ENCODE measurements at places on chromosomes 12 and 14.

GRCh38 chr14:72222046-72222445 is 289.8 kb downstream of the RGS6 start:
- DNase-seq: no peak

DNA sequence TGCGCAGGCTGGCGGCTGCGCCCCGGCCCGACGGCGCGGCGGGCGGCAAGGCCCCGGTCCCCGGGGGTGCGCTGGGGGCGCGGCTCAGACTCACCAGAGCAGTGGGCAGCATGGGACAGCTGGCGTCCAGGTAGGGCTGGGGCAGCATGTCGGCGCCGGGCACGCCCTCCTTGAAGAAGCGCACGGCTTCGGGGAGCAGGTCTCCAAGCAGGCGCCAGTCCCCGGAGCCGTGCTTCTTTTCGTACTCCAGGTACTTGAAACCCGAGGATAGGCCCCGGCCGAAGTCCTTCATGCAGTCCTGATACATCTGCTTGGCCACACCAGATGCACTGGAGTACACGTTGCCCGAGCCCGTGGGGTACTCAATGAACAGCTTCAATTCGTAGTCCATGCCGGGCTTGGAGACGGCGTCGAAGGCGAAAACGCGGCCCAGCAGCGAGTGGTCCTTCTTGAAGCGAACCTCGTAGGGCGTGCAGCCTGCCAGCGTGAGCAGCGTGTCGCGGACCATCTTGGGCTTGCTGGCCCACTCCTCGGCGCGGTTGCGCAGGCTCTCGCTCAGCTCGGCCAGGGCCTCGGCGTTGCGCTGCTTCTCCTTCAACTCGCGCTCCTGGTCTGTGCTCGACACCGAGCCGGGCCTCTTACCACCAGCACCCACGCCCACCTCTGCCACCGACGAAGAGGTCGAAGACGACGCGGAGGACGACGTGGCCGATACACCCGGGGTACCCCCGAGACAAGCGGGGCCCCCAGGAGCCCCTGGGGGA is 2.2 kb downstream of the IRF2BPL start:
- DNase-seq: no peak

DNA sequence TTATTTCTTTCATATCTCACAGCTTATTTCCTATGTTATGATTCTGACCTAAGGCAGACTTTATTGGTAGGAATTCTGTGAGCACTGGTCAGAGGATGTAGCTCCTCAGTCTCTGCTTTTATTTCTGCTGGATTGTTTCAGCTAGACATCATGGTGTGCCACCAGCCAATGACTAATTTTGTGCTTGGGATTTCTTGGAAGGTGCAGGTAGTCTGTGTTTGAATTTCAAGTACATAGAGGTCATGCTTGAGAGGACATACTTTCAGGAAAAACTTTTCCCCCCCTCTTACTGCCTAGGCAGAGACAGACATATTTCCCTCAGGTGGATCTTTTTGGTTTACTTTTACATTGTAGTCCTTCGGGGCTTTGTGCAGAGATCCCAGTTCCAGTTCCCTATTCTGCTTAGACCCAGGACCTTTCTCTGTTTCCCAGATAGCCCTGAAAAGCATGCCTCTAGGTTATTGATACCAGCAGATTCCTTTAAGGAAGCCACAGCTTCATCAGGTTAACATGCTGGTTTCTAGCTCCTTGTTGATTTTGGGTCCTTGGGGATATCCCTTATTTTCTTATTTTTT is 28.6 kb downstream of the BRMS1L start:
- DNase-seq: no peak

- no peak for DNase-seq
Observed at GRCh38 chr12:94114166-94114565, 34.2 kb upstream of the PLXNC1 start.

- DNase-seq: no peak
Observed at GRCh38 chr14:38430522-38430921, 174.6 kb upstream of the CLEC14A start.

DNA sequence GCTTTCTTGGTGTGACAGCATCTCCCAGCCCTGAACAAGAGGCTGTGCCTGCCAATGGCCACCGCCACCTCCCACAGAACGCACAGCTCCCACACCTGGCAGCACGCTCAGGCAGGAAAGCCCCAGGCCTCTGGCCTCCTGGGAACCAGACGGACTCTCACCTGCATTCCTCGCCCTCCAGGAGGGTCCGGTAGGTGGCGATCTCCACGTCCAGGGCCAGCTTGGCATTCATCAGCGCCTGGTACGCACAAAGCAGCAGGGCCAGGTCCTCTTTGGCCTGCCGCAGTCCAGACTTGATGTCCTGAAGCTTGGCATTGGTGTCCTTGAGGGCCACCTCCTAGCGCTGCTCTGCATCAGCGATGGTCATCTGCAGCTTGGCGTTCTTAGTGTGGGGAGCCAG is 12.1 kb upstream of the KRT77 start:
- no peak for DNase-seq

GRCh38 chr12:1977588-1977987 is 26.7 kb downstream of the DCP1B start:
- DNase-seq: no peak

DNA sequence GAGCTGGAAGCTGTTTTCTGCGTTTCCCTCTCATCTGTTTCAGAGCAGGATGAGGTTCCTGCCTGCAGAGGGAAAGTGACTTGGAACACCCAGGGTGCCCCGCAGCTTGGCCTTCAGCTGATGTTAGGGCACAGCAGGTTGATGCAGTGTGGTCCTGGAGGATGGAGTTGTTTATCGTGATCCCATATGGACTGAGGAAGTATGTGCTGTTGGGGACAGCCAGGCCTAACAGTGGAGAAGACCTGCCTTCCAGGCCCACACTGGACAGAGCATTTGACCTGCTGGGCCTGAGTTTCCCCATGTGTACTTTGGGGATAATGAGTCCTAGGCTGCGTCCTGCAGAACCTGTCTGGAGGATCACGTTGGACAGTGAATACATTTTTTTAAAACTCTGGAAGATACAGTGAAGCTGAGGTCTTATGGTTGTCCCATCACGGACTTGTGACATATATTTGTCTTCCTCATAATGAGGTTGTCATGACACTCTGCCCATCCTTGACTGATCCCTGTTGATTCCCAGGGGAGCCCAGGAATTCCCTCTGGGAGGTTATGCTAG is 12.8 kb downstream of the SERPINA1 start:
- DNase-seq: no peak

GRCh38 chr12:23221066-23221465 is 596.1 kb downstream of the ETNK1 start:
- no peak for DNase-seq

DNA sequence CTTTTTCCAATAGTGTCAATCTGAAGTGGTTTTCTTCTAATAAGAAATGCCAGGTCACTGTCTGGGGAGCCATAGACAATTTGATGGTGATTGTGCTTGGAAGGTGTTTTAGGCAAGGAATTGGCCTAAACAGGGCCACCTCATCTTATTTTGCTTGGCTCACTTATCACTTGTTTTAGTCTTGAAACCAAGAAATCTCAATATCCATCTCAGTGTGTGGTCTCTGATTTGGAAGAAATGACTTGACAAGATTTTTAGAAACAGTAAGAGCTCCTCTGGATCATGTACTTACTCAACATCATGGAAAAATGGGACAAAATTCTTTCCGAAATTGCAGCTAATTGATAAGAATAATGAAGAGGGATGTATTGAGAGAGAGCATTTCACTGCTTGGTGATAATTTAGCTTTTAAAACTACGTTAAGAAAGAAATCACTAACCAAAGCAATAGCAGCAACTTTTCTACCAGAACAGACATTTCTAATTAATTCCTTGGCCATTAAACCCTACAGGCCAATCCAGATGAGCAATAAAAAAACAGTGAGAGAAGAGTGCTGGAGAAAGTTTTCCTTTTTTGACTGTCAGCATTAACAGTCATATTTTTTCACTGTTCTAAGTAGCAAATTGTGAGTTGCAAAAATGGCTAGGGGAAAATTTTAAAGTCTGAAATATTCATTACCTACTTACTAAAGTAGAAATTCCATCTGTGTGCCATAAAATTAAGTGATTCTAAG is 157.3 kb downstream of the AEBP2 start:
- no peak for DNase-seq

GRCh38 chr14:96987086-96987474 is 189.9 kb downstream of the VRK1 start:
- DNase-seq: no peak

GRCh38 chr12:111297703-111298426 is 71.0 kb downstream of the PHETA1 start:
- DNase-seq: no peak

GRCh38 chr12:26378711-26379110 is 183.3 kb downstream of the SSPN start:
- no peak for DNase-seq

DNA sequence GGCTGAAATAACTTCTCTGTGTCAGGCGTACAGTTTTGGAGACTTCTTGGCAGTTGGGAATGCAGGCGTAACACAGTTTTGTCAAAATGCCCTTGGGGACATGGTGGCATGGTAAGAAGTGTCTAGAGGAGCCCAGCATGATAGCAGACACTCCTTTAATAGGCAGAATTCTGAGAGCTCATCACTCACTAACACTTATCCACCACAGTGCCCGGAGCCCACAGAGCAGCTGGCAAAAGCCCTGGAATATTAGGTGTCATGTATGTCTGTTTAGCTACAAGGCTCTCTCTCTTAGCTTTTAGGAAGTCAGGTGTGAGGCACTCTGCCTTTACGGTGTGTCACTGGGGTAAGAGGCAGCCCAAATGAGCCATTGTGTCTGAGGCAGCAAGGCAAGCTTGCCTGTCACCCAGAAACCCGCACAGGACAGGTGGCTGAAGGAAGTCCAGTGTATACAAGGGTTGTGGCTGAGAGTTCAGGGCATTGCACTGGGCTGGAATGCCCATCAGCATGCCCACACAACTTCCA is 96.3 kb downstream of the ESRRB start:
- no peak for DNase-seq

GRCh38 chr12:95829395-95829794 is 29.4 kb upstream of the SNRPF start:
- no peak for DNase-seq

DNA sequence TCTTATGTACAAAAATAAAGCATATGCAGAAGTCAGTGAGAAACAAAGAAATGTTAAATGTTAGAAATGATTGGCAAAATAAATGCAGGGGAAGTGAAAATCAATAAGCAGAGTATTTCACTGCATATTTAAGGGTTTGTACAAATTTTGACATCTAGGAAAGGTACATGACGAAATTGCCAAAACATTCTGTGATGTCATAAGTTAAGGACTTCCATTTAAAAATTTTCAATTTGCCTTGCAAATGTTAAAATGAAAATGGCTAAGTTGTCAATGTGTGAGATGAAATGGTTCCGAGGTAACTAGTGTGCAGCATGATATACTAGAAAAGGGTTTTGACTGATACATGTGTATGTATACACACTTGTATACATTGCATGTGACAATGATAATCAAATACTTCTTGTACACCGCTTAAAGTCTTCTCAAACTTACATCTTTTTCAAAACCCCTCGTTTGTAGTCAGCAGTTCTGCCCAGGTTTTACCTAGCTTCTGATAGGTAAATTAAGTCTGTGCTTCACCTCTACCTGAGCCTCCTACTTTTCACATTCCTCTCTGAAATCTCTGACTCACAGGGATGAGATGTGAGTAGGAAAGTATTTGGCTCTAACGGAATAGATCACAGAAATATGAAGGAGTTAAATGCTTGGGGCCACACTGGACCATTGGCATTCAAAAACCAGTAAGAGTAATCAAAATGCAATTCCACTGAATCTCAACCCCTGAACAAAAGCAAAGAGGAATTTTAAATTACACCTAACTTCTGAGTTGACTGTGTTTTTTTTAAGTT is 442.4 kb upstream of the FOXG1 start:
- no peak for DNase-seq

GRCh38 chr12:46818642-46819041 is 7.2 kb downstream of the SLC38A4 start:
- no peak for DNase-seq

DNA sequence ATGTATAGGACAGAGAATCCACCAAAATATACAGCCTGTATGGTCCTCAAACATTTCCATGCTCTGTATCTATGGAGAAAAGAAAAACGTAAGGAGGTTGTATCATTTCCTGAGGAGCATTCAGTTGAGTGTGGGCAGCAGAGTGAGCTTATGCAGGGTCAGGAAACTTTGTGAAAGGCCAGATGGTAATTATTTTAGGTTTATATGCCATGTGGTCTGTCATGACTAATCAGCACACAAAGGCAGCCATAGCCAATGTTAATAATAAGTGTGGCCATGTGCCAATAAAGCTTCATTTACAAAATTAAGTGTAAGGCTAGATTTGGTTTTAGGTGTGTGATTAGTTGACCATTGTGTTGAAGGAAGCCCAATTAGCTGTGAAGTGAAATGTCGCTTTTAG is 33.2 kb upstream of the A2M start:
- DNase-seq: no peak

DNA sequence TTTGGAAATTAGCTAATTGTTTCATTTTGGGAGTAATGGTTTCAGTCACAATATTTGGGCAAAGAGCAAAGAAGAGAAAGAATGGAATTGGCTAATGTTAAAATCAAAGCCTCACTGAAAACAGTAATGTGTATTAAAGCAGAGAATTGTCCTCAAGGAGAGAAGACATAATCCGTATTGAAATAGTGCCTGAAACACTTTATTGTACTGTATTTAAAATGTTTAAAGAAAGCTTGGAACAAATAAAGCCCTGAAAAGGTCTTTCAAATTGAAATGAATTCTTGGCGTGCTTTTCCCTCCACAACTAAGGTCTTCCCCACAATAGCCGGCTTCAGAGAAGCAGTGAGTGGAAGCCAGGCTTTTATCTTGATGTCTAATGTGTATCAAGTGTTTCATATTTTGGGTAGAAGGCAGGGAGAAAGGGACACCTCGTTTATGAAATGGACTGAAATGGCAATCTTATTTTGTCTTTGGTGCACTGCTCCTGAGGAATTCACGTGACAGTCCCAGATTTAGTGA is 212.9 kb upstream of the CRY1 start:
- no peak for DNase-seq

GRCh38 chr12:67742461-67742860 is 93.9 kb downstream of the DYRK2 start:
- no peak for DNase-seq

- no peak for DNase-seq
Observed at GRCh38 chr12:34363050-34363673, 340.9 kb downstream of the ALG10 start.

- peak; percentile 58 for DNase-seq
Observed at GRCh38 chr12:48988030-48988649, 10.0 kb downstream of the WNT1 start.
